Osteoblast (primary cell): ENCODE measurements at places on chromosomes 13 and 19. TPM values are rescaled to one million over a fixed set of nuclear protein-coding genes. Genes with fewer than 3 reads are reported as not detected.
A peak's percentile ranks its signal among the peaks of the same experiment; 100 is the strongest.

Gene KLK7
- total RNA-seq = not detected in 2 replicates

GRCh38 chr13:58963321-58963720 lies 1200.4 kb downstream of the DIAPH3 start:
- DNase-seq = no peak

- no peak for DNase-seq
Measured at GRCh38 chr13:22696433-22696832, 484.3 kb upstream of the SGCG start.

DNA sequence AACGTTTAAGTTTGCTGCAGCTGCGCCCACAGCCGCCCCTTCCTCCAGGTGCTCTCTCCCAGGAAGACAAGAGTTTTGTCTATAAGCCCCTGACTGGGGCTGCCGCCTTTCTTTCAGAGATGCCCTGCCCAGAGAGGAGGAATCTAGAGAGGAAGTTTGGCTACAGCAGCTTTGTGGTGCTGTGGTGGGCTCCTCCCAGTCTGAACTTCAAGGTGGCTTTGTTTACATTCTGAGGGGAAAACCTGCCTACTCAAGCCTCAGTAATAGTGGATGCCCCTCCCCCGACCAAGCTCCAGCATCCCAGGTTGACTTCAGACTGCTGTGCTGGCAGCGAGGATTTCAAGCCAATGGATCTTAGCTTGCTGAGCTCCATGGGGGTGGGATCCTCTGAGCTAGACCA lies 6.4 kb upstream of the ERICH6B start:
- DNase-seq = no peak

Gene FPR3
- total RNA-seq = 0.59 and 1.1 TPM in 2 replicates

Gene TRIP10
- 32.4 and 36.2 TPM in 2 replicates for total RNA-seq

DNA sequence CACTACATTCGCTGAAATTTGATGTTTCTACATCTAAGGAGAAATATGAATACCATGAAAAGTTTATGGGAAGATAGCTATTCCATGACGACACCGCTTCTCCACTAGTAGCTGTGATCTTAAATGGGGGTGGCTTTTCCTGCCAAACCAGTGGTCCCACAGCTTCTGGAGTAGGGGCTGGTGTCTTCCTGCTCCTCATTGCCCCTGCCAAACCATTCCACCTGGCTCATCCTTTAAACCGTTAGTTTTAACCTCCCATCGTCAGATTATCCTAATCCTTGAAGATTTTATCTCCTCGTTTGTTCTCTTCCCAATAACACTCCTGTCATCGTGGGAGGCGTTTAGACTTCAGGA lies 568 bp upstream of the ZNF230 start:
- no peak for DNase-seq

DNA sequence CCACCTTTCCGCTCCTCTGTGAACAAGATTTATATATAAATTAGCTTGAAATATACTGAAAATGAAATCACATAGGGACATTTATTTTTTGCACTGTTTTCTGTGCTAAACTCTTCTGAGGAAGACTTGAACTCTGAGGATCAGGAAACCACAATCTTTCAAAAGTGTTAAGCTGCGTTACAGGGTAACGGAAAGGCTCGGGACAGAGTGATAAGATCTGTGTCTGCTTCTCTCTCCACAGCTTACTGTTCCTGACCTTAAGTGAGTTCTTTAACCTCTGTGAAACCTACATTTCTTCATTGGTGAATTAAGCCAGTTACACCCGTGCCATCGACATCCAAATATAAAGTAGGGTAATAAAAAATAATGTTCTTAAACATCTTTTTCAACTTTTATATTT lies 38.9 kb downstream of the DACH1 start:
- DNase-seq = no peak

DNA sequence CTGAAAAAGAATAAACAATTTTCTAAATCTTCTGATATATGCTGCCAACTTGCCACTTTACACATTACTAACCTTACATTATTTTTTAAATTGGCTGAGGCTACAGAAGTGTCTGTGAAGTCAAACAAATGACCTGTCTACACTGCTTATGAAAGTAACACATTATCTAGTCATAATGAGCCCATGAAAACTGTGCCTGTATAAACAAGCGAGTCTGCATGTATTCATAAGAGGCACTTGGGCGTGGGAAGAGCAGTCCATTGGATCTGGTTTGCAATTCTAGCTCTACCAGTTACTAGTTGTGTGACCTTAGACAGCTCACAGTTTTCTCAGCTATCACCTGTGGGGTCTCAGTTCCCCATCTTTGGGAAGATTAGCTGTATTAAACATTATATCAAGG lies 3.1 kb downstream of the VPS36 start:
- no peak for DNase-seq

GRCh38 chr19:45355910-45356309 lies 14.5 kb downstream of the ERCC2 start:
- DNase-seq = peak; percentile 79

GRCh38 chr13:43682701-43683100 lies 104.1 kb downstream of the ENOX1 start:
- DNase-seq = no peak

Gene SACS
- total RNA-seq = 42.4 and 59.0 TPM in 2 replicates

DNA sequence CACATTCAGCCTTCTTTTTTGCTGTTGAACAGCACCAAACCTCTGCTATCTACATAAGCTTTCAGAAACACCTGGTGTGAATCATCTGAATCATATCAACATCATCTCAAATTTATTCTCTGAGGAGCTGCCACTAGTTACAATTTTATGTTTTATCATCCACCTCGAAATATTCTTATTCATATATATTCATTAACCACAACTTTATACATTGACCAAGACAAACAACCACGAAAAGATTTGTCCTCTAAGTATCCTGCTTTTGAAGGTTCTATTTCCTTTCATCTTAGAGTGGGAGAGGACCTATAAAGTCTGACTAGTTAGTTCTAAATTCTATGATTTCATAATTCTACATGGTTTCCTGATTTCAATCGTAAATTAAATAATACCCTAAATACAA lies 18.9 kb downstream of the ESD start:
- no peak for DNase-seq

Gene FBN3
- not detected in 2 replicates for total RNA-seq

DNA sequence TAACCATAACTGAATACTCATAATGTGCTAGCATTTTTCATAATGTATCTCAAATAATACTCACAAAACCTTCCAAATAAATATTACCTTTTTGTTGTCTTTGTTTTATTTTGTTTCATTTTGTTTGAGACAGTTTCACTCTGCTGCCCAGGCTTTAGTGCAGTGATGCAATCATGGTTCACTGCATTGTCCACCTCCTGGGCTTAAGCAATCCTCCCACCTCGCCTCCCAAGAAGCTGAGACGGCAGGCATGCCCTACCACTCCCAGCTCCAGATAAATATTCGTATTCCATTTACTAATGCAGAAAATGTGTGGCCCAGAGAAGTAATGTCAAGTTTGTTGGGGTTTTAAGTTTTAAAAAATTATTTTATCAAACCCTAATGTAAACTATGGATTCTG lies 739.1 kb downstream of the GPC5 start:
- no peak for DNase-seq

DNA sequence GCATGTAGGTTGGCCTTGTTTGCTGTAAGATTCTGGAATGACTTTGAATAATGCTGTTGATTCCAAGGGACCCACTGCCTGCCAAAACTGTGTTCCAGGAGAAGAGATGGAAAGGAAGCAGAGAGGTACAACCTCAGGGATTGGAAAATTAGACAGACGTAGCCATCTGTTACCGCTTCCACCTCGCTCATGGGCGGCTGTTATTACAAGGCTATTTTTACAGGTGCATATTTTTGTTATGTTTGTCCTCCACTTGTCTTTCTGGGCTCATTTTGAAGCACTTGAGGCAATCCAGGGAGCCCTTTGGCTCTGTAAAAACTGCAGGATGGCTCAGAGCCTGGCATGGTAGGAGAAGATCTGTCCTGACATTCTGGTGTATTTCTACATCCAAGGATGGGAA lies 276.4 kb upstream of the TMTC4 start:
- DNase-seq = no peak

- DNase-seq = no peak
Measured at GRCh38 chr13:63944911-63945310, 2529.3 kb upstream of the PCDH20 start.

- no peak for DNase-seq
Measured at GRCh38 chr19:29084266-29084665, 128.7 kb downstream of the UQCRFS1 start.

GRCh38 chr13:29161676-29162075 lies 341.5 kb downstream of the MTUS2 start:
- DNase-seq = peak; percentile 26

GRCh38 chr13:111630406-111630805 lies 310.0 kb downstream of the TEX29 start:
- DNase-seq = no peak

Gene GGN
- 0.29 and 0.36 TPM in 2 replicates for total RNA-seq

Gene PSG2
- total RNA-seq = 0.29 TPM in 1 of 2 replicates, not detected in the other

Gene NAPSA
- under 0.01 and 0.29 TPM in 2 replicates for total RNA-seq

DNA sequence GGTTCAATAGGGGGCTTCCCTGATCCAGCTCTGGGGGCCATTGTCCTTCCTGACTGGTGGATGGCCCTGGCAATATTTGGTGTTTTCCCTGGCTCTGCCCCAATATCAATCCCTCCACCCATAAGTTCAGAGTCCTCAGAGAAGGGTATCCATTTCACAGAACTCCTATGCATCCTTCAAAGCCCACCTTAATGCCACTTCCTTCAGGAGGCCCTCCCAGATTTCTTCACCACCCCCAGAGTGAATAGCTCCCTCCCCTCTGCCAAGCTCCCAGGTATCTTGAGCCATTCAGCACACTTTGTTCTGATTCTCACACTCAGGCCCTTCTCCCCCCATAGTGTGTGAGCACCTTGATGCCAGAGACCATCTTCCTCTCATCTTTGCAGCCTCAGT lies 5.8 kb downstream of the PPP1R14A start:
- DNase-seq = peak; percentile 29

- DNase-seq = no peak
Measured at GRCh38 chr19:18500799-18501198, 21.1 kb downstream of the ELL start.

DNA sequence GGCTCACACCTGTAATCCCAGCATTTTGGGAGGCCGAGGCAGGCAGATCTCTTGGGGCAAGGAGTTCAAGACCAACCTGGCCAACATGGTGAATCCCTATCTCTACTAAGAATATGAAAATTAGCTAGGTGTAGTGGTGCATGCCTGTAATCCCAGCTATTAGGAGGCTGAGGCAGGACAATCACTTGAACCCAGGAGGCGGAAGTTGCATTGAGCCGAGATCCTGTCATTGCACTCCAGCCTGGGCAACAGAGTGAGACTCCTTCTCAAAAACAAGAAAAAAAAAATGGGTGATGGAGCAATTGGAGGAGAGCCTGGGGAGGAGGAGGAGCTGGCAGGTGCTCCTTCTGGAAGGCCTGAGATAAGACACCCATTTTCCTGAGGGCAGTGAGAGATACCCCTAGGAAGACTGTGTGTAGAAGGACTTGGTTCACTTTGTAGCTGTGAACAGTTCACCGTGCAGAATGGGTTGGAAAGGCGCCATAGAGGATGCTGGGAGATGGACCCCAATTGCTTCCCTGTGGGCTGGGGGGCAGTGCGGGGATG lies 8.7 kb upstream of the CARM1 start:
- peak; percentile 44 for DNase-seq

Gene KIR2DL1
- total RNA-seq = not detected in 2 replicates

GRCh38 chr19:32199501-32200040 lies 145.8 kb upstream of the ZNF507 start:
- no peak for DNase-seq
